ENCODE measurements at places on chromosomes 16 and 17. TPM values are rescaled to one million over a fixed set of nuclear protein-coding genes. Genes with fewer than 3 reads are reported as not detected.

C17orf78 gene
- total RNA-seq: not detected

SOCS7 gene
- 3.0 TPM for total RNA-seq

UTS2R gene
- total RNA-seq: not detected

DLX4 gene
- not detected for total RNA-seq

WNT3 gene
- not detected for total RNA-seq

PIMREG gene
- total RNA-seq: 8.4 TPM

DNA sequence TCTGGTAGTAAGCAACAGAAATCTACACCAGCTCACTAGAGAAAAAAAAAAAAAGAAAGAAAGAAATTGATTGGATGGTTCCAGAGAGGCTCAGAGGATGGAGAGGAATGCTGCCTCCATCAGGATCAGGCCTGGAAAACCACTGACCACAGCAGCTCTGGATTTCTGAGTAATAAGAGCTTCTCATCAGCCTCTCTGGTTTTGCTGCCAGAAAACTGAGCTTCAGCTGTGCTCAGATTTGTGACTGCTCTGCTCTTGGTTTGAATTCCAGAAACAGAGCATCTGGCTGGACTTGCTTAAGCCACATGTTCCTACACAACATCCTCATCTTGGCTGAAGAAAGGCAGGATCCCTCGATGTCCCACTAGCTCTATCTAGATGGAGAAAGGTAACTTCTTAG is 25.9 kb downstream of the IRX6 start:
- no peaks in the 10 kb centered on the region for H3K27me3 ChIP-seq
- H3K4me3 ChIP-seq: no peak overlapping the region
- DNase-seq: no peak
- H3K4me1 ChIP-seq: no peaks in the 10 kb centered on the region
- H3K27ac ChIP-seq: no peak overlapping the region

DNA sequence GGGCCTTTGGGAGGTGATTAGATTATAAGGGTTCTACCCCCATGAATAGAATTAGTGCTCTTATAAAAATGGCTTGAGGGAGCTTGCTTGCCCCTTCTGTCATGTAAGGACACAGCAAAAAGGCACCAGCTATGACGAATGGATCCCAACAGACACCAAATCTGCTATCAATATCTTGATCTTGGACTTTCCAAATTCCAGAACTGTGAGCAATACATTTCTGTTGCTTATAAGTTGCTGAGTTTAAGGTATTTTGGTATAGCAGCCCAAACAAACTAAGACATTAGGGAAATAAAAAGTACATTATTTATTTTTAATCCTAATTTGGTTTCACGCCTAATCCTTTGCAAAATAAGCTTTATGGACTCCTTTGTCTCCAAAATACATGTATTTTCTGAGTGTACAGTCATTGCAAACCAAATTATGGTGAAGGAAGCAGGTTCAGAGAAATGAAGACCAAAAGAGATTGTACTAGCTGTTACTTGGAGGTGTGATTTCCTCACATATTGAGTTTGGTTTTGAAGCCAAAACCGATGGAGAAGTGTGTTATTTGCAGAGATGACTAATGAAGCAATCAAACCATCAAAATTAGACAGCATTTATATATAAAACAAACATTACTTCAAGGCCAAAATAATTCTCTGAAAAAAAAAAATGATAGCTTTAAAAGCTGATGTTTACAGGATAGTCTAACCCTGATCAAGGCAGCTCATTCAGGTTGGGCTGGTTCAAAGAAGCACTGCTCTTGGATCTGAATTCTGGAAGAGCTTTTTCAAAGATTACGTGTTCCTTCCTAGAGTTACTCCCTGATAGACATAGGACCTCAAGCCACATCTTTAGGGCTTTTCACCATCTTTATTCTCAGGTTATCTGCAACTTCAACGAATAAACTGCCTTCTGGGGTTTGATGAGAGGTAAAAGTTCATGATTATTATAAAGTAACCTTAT is 71.6 kb downstream of the MYO1D start:
- H3K4me1 ChIP-seq: peaks cover 28% of the 10 kb centered on the region
- no peak for DNase-seq
- no peaks in the 10 kb centered on the region for H3K27me3 ChIP-seq
- no peaks in the 10 kb centered on the region for H3K36me3 ChIP-seq

GRCh38 chr16:89020068-89020924 is 43.3 kb upstream of the CBFA2T3 start:
- H3K27me3 ChIP-seq: peaks cover 19% of the 10 kb centered on the region
- no peak for DNase-seq
- no peak overlapping the region for H3K4me3 ChIP-seq
- no peak overlapping the region for H3K27ac ChIP-seq
- no peaks in the 10 kb centered on the region for H3K4me1 ChIP-seq

- no peaks in the 10 kb centered on the region for H3K4me1 ChIP-seq
- H3K27me3 ChIP-seq: no peaks in the 10 kb centered on the region
- DNase-seq: no peak
- no peak overlapping the region for H3K4me3 ChIP-seq
- no peak overlapping the region for H3K27ac ChIP-seq
Observed at GRCh38 chr17:13222975-13223374, 205.1 kb upstream of the ELAC2 start.

DNA sequence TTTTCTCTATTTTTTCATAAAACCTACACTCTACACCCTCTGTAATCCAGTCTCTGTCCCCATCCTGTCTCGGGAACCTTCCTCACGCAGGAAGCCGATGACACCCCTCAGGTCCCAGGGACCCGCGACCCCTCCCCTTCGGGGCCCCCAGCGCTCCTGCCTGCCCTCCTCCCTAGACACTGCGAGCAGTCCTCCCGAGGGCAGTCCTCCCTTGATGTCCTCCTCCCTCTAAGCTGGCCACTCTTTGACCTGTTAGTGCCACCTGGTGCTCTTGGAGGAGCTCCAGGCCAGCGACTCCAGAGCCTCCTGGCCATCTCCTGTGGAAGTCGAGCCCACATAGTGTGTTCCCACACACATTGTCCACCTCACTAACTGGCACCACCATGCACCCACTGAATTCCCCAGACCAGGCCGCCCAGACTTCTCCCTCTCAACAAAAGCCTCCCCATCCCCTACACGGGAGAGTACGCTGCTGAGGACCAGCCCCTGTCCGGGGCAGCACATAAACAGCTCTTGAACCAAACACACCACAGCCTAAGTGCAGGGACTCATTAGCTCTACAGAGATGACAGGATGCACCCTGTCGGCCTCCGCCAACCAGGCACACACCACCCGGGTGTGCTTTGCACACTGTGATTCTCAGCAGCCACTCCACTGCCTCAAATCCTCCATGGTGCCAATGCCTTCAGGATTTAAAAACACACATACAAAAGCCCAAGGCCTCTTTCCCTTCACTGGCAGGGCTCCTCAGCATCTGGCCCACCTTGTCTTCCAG is 9.3 kb downstream of the OSBPL7 start:
- peaks cover 39% of the 10 kb centered on the region for H3K36me3 ChIP-seq
- no peak for DNase-seq
- H3K4me1 ChIP-seq: no peaks in the 10 kb centered on the region
- no peaks in the 10 kb centered on the region for H3K27me3 ChIP-seq
- no peak overlapping the region for H3K4me3 ChIP-seq

DNA sequence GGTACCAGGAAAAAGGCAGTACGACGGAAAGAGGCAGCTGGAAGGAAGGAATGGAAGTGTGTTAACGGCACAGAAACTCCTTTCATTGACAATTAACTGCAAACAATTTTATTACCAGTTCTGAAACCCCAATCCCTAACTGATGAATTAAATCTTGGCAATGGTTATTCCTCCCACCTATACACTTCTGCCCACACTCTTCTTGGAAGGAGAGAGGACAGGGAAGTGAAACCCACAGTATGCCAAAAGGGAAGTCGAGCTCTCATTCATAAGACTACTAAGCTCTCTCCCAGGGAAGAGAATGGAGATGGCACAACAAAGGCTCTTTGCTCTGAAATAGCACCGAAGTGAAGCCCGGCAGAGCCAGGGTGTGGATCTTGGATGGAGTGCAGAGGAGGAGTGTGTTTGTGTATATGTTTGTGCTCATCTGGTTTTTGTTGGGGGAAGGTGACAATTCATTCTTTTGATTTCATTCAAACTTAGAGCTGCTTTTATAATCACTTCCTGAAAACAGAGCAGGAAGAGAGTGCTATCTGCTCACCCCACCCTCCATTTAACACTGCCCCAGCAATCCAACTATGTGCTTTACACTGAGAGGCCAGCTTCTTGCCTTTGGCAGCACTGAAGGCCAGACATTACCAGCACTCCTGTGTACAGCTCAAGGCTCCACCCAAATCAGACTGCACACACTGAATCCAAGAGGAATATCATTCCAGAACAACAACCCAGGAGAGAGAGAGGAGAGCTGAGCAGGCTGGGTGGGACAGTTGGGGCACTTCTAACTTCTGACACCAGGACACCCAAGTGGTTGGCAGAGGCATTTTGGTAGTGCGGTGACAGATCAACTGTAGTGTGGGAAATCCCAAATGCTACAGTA is 68.7 kb downstream of the HIC1 start:
- no peak overlapping the region for H3K4me3 ChIP-seq
- peak overlapping the region; percentile 83 for H3K27ac ChIP-seq
- H3K36me3 ChIP-seq: no peaks in the 10 kb centered on the region
- peaks cover 25% of the 10 kb centered on the region for H3K4me1 ChIP-seq

GRCh38 chr16:68607443-68607842 is 37.7 kb upstream of the CDH3 start:
- no peak overlapping the region for H3K4me3 ChIP-seq
- no peaks in the 10 kb centered on the region for H3K27me3 ChIP-seq
- DNase-seq: no peak
- H3K36me3 ChIP-seq: no peaks in the 10 kb centered on the region
- H3K4me1 ChIP-seq: no peaks in the 10 kb centered on the region

- no peak for DNase-seq
- H3K4me3 ChIP-seq: no peak overlapping the region
- H3K36me3 ChIP-seq: no peaks in the 10 kb centered on the region
- H3K27ac ChIP-seq: no peak overlapping the region
Observed at GRCh38 chr16:17520561-17520960, 49.8 kb upstream of the XYLT1 start.

DNA sequence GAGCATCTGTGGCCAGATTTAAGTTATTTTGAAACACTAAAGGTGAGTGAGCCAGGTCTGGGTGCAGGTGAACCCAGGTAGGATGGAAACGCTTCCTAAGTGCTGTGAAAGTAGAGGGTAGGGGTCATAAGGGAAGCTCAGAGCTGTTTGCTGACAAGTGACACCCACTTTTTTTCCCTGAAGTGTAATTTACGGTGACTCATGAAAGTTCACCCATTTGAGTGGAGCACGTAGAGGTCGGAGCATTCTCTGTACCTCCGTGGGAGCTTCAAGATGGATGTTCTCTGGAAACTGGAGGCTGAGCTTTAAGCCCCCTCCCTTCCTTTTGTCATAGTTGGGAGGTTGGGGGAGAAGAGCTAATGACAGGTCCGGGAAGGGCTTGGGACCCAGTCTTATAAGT is 44.3 kb downstream of the MPRIP start:
- H3K4me3 ChIP-seq: no peak overlapping the region
- no peak overlapping the region for H3K27ac ChIP-seq
- peak; percentile 4 for DNase-seq
- no peaks in the 10 kb centered on the region for H3K36me3 ChIP-seq
- no peaks in the 10 kb centered on the region for H3K27me3 ChIP-seq

- H3K4me3 ChIP-seq: no peak overlapping the region
- no peak overlapping the region for H3K27ac ChIP-seq
- no peaks in the 10 kb centered on the region for H3K4me1 ChIP-seq
- H3K27me3 ChIP-seq: no peaks in the 10 kb centered on the region
Observed at GRCh38 chr16:85145734-85146531, 33.7 kb upstream of the CIBAR2 start.

Measured in transverse colon (tissue), 4 donors.